ENCODE measurements at places on chromosomes 5 and 9.
A peak's percentile ranks its signal among the peaks of the same experiment; 100 is the strongest.

GRCh38 chr9:88753691-88754367 lies 218.9 kb downstream of the NXNL2 start:
- no peak for DNase-seq

DNA sequence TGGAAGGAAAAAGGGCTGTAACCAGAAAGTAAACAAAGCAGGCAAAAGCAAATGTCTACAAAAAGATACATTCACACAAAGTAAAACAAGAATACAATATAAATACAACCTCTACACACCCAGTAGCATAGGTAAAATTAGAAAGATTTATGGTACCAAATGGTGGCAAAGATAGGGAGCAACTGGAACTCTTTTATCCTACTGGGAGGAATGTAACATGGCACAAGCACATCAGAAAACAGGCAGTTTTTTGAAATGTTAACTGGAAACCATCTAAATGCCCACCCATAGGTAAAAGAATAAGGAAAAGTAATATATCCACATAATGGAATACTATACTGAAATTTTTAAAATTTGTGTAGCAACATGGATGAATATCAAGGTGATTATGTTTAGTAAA lies 8.7 kb upstream of the ARL14EPL start:
- DNase-seq: no peak

- DNase-seq: no peak
These were observed 122.2 kb upstream of the TBCA start for GRCh38 chr5:77898385-77898784.

DNA sequence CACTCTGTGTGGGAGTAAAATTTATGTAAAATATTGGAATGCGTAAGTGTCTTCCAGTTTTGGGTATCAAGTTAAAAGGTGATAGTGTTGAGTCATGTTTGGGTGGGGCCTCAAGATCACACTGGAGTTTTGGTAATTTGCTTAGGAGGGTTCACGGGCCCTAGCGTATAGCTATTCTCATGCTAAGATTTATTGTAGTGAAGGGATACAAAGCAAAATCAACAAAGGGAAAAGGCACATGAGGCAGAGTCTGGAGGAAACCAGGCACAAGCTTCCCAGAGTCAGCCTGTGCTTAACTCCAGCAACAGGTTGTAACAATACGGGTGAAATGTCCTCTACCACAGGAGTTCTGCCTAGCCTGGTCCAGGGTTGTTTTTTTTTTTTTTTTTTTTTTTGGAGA lies 20.2 kb downstream of the HSPA4 start:
- no peak for DNase-seq

DNA sequence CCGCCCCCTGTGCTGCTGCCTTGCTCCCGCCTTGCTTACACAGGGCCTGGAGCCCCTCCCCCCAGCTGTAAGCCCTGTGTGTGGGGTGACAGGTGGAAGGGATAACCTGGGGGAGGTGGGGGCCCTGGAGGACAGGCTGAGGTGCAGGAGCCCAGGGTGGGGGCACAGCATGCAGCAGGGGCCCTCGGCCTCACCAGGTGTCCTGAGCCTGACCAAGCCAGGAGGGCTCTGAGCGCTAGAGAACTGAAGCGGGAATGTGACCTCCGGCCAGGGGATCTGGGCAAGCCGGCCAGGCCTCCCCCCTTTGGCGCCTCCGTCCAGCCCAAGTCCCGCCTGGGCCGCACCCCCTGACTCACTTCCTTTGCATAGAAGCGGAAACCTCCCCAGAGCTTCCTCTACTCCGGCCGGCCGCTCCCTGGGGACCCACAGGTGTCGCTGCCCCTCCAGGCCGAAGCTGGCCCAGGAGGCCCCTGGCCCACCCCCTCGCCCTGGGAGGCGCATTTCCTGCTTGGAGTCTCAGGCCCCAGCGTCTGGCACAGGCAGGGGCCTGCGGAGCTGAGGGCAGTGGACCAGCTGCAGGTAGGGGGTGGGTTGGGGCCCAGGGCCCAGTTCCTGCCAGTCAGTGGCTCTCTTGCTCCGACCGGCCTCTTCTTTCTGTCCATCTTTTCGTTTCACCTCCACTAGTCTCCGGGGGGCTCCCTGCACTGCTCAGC lies at the start of gene TOR4A:
Gene TOR4A (plus strand): TSS at position 398 of the 713 bp plus-strand sequence. CDS start 964 bp downstream, outside the sequence.
- DNase-seq: no peak

DNA sequence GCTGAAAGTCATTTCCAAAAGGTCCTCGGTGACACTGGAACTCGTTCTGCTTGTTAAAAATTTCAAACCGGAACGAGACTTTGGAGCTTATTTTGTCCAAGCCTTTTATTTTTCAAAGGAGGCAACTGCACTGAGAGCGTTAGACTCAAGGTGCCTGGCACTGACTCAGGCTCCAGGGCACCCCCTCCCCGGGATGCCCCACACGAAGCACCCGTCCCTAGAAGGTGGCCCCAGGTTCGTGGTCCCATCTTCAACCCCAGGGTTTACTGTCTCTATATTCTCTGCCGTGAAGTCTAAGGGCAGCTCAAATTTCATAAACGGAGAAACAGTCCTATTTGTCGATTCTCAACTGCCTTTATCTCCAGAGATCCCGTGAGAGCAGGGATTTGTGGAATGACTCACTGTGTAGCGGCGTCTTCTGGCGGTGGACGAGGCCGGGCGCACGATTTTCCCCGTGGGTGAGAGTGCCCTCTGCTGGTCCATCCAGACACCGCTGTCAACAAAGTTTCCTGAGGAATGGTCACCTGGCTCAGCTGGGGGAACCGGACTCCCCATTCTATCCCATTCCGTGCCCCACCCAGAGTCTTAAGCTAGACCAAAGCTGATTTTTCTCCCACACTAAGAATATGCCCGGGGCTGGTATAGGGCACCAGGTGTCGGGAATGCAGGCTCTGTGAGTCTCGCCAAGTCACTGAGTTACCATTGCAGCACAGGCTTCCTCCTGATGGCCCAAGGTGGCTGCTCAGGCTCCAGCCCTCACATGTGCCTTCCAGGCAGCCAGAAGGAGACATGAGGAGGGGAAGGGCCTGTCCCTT lies 27.1 kb upstream of the SLC6A19 start:
- DNase-seq: peak; percentile 53

GRCh38 chr5:95962785-95963184 lies 1.1 kb upstream of the ELL2 start:
- no peak for DNase-seq

DNA sequence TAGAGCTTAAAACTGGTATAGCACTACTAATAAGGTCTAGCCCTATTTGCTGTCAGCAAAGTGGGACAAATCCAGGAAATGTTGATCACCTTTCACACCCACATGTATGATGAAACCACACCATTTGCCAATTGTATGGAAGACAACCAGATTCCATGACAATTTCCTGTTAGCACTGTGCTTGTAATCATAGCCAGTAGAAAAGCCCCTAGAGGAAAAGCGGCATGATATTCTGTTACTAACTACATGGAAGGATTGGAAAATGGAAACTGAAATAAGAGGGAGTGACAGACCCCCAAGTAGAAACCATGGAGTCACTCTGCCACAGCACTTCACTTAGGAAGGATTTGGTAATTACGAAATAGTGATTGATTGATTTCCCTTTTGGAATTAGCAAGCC lies 923 bp downstream of the SPATA6L start:
- peak; percentile 34 for DNase-seq

GRCh38 chr9:14156046-14156445 lies 157.9 kb downstream of the NFIB start:
- DNase-seq: no peak

DNA sequence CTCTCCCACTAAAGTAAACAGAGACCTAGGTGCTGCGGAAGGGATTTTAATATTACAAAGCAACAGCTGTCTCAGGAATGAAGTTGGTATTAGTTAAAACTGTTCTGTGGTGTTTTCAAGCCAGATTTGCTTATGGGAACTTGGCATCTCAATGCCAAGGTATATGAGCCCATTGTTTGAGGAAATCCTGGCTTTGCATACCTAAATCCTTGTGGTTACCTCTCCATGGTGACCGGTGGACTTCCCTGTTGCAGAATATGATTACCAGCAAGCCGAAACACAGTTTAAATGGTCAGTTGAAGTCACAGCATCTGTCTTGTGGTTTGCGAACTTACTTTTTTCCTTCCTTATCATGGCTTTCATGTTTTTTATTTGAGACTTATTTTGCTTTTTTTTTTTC lies 62.3 kb upstream of the TXNDC8 start:
- no peak for DNase-seq

GRCh38 chr5:54093861-54094260 lies 216.5 kb downstream of the ARL15 start:
- no peak for DNase-seq

- no peak for DNase-seq
These were observed 236.5 kb upstream of the HAPLN1 start for GRCh38 chr5:83957188-83957587.

- peak; percentile 46 for DNase-seq
These were observed 116.1 kb downstream of the NRG2 start for GRCh38 chr5:139926797-139927503.

- DNase-seq: no peak
These were observed 30.1 kb downstream of the ARRDC3 start for GRCh38 chr5:91352831-91353695.

DNA sequence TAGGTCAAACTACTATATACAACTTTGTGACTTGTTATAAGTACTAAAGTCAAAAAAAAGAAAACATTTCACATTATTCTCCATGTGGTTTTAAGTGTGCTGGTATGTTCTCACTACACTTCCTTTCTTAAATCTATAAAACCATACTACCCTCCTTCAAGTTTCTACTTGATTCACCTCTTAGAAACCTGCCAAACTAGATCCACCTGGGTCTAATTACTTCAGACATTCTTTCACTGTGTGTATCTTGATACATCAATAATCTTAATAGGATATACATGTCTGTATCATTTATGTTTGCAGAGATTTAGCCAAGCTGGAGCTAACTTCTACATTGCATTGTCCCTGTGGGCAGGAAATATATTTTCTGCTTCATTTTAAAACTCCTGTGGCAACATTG lies 1012.6 kb downstream of the EFNA5 start:
- DNase-seq: no peak

DNA sequence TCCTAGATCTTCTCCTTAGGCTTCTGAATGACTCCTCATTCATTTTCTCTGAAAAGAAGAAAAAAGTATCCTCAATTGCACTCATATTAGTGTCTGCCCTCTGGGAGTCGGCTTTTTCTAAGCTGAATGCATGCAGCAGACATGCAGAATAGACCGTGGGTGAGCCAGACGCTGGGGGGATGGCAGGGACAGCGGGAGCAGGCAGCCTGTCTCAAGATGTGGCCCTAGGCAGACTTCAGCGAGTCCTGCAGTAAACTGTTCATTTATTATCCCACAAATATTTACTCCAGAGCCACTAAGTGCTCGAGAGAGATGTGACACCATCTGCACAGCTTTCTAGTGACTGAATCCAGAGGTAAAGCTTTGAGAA lies 164.9 kb upstream of the RAI14 start:
- no peak for DNase-seq

DNA sequence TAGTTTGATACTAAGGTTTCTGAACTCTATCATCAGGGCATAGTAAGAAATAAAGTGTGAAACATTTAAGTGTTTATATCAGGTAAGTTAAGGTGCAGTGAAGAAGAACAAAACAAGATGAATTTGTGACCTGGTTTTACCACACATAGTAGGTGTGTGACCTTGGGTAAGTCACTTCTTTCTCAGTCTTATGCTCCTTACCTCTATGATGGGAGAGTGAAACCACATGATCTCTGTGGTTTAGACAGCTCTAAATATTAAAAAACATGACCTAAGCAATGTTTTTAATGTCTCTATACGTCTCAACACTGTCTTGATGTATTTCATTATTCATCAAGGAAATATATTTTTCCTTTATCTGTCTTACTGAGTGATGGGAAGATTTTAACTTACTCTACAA lies 629.6 kb upstream of the DMAC1 start:
- no peak for DNase-seq

DNA sequence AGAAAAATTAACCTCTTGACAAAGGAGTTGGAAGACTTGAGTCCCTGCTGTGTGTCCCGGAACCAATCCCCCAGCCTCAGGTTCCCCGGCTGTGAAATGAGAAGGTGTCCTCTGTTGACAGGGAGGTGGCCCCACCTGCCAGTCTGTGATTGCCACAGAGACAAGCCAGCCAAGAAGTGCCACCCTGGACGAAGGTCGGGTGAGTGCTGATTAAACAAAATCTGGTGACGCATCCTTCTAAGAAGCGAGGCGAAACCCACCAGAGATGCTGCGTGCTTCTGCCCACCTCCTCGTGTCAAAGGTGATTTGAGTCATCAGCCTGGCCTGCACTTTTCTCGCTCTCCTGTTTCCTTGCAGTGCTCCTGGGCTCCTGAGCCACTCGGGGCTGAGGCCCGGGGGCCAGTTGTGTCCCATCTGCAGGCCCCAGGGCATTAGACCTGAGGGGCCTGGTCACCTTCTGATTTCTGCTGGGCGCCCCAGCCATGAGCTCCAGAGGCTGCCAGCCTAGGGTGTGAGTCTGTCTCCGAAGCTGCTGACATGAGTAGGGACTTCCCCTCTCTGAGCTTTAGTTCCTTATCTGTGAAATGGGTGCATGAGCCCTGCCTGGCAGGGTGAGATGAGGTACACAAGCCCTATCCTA lies 28.7 kb downstream of the NEK6 start:
- DNase-seq: no peak

GRCh38 chr5:133869519-133870335 lies 98.7 kb downstream of the C5orf15 start:
- peak; percentile 25 for DNase-seq

- DNase-seq: no peak
These were observed 226.6 kb upstream of the PPP1R2B start for GRCh38 chr5:156623381-156624040.

GRCh38 chr5:22598796-22599195 lies 254.3 kb downstream of the CDH12 start:
- DNase-seq: no peak

DNA sequence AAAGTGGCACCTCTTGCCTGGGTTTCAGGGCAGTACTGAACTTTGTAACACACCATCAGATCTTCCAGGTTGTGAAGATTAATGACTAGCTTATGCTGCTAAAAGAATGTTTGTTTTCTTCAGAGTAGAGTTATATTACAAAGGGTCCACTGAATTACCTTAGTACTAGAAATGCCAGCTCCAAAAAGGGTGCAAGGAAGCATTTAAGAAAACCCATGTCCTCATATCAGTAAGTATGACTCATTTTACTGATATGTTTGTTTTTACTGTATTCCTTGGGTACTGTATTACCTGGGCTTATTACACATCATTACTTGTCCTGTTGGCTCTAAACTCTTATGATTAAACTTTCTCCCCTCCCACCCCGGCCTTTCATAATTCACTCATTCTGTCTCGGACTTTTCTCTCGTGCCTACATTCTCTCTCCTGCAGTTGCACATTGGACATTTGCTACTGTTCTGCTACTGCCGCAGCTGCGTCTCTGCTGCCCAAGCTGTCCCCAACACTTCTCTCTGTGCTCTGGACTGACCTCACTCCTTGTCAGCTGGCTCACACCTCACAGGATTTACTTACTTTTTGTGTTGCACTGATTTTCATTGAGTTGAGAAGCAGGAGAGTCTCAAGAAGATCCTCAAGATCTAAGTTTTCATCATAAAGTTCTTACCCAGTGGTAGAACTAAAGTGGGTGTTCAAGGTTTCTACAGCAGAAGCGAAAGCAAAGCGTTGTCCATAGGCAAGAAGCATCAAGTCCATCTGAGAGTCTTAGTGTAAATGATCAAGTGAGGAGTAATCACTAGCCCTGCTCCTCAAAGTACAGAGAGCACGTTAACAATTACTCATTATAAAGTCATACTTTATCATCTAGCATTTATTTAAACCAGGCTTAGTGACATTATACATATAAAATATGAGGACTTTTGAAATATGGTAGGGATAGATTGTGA lies 53.2 kb upstream of the C9orf72 start:
- DNase-seq: no peak

GRCh38 chr9:14471041-14471440 lies 157.1 kb upstream of the NFIB start:
- DNase-seq: no peak

- no peak for DNase-seq
These were observed 39.5 kb upstream of the MAMDC2 start for GRCh38 chr9:70003901-70004714.

GRCh38 chr5:119347574-119347973 lies 8.2 kb upstream of the TNFAIP8 start:
- no peak for DNase-seq

Data from NCI-H774 (cell line).